ENCODE measurements at places on chromosomes 5 and 9. TPM values are rescaled to one million over a fixed set of nuclear protein-coding genes. Genes with fewer than 3 reads are reported as not detected.

- DNase-seq = no peak
Observed at GRCh38 chr5:31487506-31487905, 44.4 kb downstream of the DROSHA start.

GRCh38 chr9:129482521-129483414 is 138.1 kb downstream of the C9orf50 start:
- peak; percentile 92 for DNase-seq

DNA sequence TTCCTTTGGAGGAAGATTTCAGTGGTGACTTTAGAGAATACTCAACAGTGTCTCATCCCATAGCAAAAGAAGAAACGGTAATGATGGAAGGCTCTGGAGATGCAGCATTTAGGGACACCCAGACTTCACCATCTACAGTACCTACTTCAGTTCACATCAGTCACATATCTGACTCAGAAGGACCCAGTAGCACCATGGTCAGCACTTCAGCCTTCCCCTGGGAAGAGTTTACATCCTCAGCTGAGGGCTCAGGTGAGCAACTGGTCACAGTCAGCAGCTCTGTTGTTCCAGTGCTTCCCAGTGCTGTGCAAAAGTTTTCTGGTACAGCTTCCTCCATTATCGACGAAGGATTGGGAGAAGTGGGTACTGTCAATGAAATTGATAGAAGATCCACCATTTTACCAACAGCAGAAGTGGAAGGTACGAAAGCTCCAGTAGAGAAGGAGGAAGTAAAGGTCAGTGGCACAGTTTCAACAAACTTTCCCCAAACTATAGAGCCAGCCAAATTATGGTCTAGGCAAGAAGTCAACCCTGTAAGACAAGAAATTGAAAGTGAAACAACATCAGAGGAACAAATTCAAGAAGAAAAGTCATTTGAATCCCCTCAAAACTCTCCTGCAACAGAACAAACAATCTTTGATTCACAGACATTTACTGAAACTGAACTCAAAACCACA is 67.4 kb downstream of the VCAN start:
- no peak for DNase-seq

DNA sequence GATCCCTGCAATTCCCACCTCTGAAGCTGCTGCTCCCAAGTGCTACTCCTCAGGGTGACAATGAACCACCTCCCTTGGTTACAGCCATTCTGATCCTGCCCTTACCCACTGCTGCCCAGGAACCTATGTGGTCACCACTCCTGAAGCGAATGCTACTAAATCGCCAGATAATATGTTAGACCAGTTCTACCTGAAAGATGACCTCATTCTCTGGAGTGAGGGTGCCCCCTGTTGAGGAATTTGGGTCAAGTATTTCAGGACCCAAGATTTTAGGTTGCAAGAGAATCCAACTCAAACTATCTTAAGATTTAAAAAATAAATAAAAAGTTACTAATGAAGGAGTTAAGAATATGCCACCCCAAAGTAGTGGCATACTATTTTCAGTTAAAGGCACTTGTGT is 5.8 kb upstream of the SNAPC3 start:
- DNase-seq = no peak

Gene TEX53
- polyA plus RNA-seq = not detected

Gene NOXA1
- polyA plus RNA-seq = 10.1 TPM
